ENCODE measurements at places on chromosomes 7 and 10.

DNA sequence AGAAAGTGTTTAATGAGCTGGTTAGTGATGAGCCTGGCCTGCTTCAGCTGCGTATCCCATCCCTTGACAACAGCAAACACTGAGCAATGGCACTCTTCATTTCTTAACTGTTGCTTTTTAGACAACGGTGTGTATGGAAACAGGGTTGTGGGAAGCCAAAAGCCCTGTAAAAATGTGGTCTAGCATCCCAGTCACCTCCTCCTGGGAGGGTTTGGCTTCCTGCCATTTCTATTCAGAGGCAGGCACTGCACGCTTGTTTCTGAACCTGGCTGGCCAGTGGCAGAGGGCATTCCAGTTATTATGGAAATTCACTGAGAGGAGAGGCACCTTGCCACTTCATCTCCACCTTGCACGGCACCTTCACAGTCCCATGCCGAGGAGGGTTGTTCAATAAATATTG, 123.0 kb upstream of the ADARB2 start:
- DNase-seq: no peak

DNA sequence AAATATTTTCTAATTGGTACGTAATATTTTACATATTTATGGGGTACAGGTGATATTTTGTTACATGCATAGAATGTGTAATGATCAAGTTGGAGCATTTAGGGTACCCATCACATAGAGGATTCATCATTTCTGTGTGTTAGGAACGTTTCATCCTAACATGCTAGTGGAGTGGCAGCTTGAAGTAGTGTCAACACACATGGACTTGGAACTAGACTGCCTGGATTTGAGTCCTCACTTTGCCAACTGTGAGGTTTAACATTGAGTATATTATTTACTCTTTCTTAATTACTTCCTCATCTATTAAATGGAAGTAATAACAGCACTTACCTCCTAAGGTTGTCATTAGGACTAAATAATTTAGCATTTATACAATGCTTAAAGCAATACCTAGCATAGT, 241.9 kb downstream of the PLXDC2 start:
- DNase-seq: no peak

DNA sequence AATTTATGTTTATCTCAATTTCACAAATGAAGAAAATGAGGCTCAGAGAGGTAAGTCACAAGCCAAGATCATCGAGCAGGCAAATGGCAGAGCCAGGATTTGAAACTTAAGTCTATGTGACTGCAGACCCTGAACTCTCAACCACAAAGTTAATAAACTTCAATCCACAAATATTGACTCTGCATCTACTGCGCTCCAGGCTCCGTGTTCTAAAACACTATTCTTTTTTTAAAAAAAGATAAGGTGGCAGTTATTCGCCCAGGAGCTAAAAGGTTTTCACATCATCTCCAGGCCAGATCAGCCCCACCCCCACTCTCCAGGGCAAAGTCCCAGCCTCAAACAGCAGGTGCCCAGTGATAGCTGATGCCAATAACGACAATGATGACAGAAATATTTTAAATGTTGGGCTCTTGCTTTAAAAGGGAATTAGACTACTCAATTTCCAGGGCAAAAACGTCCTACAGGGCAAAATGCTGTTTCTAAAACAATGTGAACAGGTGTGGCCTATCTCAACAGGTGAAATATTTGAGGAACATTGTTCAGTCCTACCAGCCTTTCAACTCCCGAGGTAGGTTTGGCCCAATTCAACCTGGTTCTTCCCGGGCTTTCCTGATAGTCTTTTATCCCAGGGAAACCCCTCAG, 85.2 kb downstream of the SORBS1 start:
- DNase-seq: no peak

DNA sequence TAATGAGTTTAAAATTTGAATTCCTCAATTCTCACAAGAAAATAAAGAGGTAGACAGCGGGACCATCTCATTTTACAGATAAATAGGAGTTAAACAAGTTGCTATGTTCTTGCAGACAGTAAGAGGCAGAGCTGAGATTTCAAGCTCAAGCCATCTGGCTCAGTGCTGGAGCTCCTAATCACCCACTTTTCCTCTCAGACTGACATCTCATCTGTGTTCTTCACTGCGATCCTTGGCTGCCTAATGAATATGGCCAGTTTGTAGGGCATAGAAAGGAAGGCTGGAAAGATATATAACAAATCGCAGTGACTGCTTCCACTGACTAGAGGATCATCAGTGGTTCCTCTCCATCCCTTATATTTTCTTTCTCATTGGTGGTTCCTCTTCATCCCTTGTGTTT, 151.2 kb downstream of the MPP7 start:
- DNase-seq: no peak

- peak; percentile 69 for DNase-seq
Measured at GRCh38 chr7:77537778-77538280, 734 bp downstream of the PTPN12 start.
